ENCODE measurements at places on chromosomes 11 and 22.
A peak's percentile ranks its signal among the peaks of the same experiment; 100 is the strongest.

GRCh38 chr11:12161603-12162350, 51.4 kb downstream of the MICAL2 start:
- no peak for DNase-seq

DNA sequence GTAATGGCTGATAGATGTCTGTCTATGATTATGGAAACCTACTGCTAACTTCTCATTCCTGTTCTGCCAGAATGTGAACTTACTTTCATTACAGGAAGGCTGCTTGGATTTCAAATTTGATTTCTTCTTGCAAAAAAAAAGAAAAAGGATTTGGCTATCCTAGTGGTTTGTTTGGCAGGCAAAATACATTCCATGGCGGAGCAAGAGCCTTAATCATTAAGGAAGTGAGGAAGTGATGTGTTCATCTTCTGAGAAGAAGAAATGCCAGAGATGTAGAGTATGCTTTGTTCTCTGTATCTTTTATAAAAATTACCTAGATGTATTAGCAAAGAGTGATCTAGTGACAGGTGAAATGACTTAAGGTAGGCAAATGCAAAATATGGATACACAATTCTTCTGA, 356.3 kb downstream of the SOX6 start:
- no peak for DNase-seq

GRCh38 chr22:22820626-22821025, 67.0 kb upstream of the IGLL5 start:
- DNase-seq, result no peak

- no peak for DNase-seq
Measured at GRCh38 chr11:15535414-15535813, 420.7 kb downstream of the INSC start.

DNA sequence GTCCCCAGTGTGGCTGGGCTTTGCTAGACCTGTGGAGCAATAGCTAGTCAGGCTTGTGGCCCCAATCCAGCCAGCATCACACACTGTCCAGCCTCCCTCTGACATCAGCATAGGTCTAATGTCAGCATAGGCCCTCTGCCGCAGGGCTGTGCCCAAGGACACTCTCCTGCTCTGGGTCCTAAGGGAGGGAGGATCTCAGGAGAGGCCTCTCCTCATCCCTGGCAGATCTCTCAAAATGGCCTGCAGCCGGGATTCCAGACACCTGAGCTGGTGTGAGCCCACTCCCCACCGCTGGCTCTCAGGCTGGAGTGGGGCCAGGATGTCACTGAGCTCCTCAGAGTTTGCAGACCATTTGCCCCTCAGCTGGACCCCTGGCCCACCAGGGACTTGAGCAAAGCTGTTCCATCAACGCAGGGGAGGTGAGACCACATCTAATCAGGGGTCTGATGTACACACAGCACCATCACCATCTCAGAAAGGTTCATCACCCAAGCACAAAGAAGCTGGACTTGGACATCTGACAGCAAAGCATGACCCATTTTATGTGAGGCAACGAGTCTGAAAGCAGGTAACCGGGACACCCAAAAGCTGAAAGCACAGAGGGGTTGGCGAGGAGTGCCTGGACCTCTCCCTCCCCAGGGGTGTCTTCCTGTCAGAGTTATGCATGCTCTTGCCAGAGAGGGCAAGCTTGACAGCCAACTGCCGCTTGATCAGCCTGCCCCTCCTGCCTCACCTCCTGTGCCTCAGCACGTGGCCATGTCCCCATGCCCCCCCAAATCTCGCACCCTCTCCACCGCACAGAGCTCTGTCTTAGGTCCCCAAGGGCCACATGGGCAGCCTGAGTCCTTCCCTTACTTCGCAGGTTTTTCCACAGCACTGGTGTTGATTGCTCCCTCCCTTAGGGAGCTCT, 69.7 kb upstream of the SEPTIN5 start:
- no peak for DNase-seq

- DNase-seq, result peak; percentile 24
Measured at GRCh38 chr22:31872209-31872608, 72.1 kb upstream of the YWHAH start.

DNA sequence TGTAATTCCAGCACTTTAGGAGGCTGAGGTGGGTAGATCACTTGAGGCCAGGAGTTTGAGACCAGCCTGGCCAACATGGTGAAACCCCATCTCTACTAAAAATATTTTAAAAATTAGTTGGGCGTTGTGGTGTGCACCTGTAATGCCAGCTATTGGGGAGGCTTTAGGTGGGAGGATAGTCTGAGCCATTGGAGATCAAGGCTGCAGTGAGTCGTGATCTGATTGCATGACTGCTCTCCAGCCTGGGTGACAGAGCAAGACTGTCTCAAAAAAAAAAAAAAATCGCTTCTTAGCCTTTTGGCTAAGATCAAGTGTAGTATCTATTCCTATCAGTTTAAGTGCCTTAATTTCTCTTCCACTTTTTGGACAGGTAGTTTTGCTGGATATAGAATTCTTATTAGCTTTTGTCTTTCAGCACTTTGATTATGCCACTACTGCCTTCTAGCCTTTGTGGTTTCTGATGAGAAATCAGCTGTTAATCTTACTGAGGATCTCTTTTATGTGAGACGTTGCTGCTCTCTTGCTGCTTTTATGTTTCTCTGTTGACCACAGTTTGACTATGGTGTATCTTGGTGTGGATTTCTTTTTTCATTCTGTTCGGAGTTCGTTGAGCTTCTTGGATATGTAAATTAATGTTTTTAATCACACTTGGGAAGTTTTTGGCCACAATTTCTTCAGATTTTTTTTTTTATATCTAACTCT, 24.7 kb downstream of the CHEK1 start:
- no peak for DNase-seq

DNA sequence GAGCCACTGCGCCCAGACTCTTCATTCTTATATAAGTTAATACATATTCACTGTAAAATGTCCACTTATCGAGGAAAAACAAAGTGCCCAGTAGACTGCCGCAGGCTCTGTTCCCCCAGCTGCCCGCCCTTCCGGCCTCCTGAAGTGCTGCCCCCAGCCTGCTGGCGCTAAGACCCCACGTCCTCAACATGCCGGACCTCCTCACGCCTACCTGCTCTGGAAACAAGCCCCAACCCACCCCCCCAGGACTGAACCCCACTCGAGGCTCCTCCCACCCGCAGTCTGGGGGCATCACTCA, 1.1 kb downstream of the GATD1 start:
- no peak for DNase-seq

DNA sequence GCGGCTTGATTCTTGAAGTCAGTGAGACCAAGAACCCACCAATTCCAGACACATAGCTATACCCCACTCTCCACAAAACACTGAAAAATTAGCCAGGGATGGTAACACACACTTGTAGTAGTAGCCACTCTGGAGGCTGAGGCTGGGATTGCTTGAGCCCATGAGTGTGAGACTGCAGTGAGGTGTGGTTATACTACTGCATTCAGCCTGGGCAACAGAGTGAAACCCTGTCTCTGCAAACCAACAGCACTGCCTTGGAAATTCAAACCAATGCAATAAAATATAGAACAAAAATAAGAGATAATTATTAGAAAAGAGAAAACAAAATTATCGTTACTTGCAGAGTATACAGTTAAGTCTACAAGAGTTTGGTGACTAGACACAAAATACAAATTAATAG, 20.2 kb upstream of the PRDM10 start:
- no peak for DNase-seq

DNA sequence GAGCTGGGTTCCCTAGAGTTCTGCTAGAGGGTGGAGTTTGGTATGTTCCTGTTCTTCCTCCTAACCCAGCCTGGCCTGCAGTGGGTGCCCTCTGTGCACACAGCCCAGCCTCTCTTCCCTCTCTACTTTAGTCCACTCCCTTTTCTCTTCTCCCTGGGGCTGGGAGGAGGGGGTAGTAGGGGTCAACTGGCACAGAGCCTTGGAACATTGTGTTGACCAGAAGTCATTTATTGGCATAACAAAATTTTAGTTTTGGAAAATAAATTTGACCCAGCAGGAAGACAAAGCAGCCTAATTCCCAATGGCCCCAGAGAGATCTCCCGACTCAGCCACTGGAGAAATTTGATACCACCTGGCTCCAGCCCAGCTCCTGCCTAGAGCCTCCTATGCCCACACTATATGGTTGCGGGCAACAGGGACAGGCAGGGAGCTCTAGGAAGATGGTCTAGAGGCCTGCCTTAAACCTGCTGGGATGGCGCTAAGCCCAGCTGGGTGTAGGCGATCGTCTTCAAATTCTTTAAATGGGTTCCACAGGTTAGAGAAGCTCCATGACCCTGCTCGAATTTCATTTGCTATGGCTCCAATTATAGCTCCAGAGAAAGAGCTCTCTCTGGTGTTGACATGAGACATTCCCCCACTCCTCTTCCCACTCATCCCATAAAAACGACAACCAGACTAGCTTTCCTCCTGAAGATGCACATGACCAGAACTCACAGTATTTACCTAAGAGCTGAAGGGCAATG, 9.9 kb downstream of the PCSK7 start:
- no peak for DNase-seq

DNA sequence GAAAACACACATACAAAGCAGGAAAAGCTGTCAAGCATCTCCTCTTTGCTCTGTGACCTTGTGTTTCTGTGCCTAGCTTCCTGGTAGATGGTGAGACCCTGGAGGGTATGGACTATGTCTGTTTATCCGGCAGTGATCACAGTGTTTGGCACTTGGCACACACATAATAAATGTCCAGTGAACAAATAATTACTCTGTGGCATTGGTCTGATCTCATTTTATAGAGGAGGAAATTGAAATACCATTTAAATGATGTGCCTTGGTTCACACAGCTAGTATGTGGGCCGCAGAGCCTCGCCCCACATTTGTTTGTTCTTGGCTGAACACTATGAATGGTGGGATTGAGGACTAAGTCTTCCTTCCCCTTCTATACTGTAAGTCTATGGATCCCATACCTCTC, 104.7 kb upstream of the SPON1 start:
- no peak for DNase-seq

DNA sequence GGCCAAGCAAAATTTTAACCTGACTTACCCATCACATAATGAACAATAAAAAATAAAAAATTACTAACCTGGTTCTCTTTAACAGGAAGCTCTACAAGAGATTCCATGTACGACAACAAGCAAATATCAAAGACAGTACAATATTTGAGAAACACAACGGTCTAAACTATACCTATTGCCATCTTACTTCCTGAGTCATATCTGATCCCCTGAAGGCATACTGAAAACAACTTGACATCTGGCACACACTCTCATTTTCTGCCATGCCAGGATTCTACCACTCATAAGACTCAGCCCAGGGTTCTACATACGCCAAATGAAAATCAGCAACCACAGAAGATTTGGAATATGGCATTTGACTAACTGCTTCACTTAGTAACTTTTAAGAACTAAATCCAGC, 13.8 kb downstream of the DENND5A start:
- no peak for DNase-seq

DNA sequence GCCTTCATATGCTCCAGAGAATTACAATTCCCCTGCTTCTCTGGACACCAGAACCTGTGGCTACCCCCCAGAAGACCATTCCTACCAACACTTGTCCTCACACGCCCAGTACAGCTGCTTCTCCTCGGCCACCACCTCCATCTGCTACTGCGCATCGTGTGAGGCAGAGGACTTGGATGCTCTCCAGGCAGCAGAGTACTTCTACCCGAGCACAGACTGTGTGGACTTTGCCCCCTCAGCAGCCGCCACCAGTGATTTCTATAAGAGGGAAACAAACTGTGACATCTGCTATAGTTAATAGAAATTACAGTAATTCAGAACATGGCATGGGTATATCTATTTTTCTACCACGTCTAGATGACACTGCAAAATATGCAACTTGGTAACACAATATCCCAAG, 9.8 kb downstream of the POU2AF3 start:
- no peak for DNase-seq

DNA sequence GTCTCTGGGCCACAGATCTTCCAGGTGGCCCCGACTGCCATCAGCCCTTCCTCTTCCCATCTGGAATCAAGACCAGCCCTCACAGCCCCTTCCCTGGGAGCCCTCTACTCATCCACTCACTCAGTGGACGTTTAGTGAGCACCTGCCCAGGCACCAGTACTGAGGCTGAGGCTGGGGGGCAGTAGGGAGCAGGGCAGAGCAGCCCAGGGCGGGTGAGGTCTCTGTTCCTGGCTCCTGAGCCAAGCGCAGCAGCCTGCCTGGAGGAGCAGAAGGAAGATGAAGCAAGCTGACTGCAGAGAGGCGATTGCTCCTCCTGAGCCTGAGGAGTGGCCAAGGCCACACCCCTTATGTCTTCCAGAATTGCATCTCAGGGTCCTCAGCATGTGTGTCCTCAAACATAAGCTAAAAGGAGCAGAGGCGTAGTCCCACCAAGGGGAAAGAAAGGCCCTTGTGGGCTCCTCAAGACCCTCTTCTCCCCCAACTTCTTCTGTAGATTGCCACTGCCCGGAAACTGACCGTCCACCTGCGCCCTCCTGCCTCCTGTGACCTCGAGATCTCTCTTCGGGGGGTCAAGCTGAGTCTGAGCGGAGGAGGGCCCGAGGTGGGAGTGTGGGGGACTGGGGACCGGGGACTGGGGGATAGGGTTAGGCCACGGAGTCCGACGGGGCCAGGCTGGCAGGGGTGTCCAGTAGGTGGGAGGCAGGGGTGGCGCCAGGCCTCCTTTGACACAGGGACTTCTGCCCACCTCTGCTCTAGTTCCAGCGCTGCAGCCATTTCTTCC, 5.8 kb downstream of the MAPK8IP2 start:
- DNase-seq, result no peak

- no peak for DNase-seq
Measured at GRCh38 chr11:1392111-1392510, 2.4 kb downstream of the BRSK2 start.

- no peak for DNase-seq
Measured at GRCh38 chr11:122319085-122319484, 203.1 kb upstream of the BLID start.

DNA sequence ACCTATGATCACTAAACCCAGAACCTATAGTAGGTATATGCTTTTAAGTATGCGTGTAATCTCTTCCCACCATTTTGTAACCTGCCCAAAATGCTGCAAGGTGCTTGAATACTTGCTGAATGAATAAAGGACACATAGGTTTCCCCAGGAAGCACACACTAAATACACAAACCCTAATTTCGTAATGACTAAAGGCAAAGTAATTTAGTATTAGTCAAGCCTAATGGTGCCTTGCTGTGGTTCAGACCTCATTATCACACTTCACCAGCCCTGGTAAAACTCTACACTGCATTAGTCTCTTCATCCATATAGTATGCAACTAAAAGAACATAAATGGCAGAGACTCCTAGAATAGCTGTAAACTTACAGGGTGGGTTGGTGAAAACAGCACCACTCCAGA, 289.0 kb upstream of the PITPNB start:
- no peak for DNase-seq

DNA sequence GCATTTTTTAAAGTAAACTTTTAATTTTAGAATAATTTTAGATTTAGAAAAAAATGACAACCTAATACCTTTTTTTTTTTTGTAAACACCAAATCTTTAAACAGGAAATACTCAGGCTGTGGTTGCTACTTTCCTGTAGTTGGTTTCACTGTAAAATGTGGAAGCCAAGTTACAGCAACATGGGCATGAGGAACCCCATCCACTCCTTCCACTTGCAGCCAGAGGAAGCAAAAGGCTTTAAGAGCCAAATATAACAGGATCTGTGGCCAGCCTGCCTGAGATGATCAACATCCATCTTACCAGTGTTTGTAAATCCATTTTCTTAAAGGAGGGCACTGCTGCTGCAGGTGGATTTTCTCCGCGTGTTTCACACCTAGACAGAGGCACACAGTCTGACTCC, 66.2 kb downstream of the TNRC6B start:
- no peak for DNase-seq
